ENCODE measurements at places on chromosomes 11 and 22.

DNA sequence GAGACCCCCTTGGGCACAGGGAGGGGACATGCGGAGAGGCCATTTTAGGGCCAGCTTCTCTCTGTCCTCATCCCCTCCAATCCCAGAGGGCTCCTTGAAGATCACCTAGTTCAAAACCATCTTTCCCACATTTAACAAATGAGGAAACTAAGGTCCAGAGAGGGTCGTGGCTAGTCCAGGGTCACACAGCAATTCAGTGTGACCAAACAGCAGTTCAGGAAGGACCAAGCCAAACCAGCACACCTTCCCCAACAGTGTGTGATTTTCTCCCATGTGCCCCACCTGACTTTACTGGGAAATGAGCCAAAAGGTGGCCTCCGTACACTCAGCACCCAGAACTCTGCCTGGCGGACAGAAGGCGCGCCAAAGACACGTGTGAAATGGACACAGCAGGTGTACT is 51.3 kb downstream of the CACNA1I start:
- DNase-seq = no peak

DNA sequence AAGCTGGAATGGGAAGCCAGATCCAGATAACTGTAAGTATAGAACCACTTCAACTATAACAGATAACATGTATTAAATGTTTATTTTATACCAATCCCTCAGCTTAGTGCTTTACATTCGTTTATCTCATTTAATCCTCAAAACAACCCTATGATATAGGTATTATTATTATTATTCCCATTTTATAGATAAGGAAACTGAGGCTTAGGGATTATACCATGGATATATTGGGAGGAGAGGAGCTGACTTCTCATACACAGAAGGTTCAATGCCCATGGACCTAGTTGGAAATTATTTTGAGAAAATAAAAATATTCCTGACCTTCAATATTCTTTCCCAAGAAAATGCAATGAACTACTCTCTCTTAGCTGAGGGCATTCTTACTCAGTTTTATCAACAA is 140.4 kb upstream of the C11orf58 start:
- no peak for DNase-seq

GRCh38 chr11:2186669-2187279 is 15.2 kb upstream of the TH start:
- DNase-seq = no peak

DNA sequence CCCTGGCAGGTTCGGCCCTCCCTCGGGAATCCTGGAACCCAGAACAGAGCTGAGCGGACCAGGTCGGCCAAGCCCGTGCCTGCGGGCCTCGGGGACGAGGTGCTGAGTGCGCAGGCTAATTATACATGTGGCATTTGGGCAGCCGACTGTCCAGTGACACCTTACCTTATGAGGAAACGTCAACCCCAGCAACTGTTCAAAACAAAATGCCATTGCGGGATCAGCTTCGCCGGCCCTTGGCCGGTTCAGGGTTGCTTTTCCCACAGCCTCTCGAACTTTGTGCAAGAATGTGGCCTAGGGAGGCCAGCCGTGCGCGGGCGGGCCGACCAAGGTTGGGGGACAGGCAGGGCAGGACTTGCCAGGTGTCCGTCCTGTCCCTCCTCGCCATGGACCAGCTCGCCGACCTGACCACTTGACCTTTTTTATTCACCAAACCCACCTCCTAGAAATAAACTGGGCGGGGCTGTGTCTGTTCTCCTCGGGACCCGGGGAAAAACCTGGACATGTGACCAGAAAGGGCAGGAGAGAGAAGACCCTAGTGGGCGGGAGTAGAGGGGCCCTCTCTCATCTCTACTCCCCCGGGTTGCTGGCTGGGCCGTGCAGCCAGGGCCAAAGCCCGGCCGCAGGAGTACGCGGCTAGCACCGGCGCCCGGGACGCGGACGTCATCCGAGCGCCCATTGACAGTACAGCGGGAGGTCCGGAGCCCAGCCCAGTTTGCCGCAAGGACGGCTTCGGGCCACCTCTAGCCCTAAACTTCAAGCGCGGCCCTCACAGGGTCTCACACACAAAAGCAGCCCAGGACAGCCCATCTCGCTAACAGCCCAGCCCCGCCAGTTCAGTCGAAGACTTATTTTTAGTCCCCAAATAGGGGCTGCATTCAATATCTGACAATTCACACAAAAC is 134.3 kb upstream of the C11orf58 start:
- no peak for DNase-seq

GRCh38 chr11:100769617-100770016 is 82.5 kb downstream of the ARHGAP42 start:
- no peak for DNase-seq

- no peak for DNase-seq
Observed at GRCh38 chr11:93517611-93518010, 25.6 kb downstream of the SMCO4 start.

GRCh38 chr11:123103326-123103980 is 41.5 kb upstream of the HSPA8 start:
- no peak for DNase-seq

DNA sequence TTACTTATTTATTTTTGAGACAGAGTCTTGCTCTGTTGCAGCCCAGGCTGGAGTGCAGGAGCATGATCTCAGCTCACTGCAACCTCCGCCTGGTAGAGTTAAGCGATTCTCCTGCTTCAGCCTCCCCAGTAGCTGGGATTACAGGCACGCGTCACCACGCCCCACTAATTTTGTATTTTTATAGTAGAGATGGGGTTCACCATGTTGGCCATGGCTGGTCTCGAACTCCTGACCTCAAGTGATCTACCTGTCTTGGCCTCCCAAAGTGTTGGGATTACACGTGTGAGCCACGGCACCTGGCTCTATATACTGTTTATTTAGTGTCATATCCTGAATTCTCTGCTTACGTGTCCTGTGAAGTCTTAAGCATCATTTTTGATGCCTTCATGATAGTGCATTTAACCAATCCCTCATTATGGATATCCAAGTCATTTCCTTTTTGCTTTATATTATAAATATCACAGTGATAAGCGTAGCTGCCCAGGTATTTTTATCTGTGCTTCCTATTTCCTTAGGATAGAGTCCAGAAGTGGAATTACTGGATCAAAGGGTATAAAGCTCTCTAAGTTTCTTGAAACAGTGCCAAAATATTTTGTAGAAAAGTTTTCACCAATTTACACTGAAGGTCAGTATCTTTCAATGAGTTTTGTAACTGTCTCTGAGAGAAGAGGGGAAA is 871 bp upstream of the SIDT2 start:
- no peak for DNase-seq

- no peak for DNase-seq
Observed at GRCh38 chr22:38786631-38787030, 7.3 kb downstream of the DNAL4 start.

DNA sequence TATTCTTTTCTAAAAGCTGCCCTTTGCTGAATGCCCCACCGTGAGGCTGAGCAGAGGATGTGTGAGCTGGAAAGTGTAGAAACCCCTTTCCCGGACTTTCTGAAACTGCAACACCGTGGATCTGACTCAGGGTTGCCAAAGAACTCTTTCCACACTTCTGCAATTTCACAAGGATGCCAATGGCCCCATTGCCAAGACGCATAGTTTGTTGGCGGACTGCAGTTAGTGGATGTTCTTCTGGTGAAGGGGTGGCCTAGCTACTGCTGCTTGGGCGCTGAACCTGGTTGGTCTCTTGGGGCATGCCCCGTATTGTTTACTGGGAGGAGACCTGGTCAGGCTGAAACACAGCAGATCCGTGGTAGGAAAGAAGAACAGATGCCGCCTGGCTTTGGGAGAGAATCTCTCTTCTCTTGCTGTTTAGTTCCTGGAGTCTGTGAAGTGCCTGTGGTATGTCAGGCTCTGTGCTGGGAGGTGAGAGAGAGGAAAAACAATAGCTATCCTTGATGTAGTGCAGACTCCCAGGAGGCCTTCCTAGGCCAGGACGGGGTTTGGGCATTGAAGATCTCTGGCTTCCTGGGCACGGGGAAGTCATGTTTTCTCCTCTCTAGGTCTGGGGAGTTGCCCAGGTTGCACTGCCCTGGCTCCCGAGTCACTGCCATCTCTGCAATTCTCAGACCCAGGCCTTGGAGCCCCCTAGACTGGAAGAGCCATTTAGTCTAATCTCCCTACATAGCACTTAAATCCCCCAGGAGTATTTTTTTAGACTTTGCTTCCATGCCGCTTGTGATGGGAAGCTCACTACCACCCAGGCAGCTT is 26.9 kb downstream of the CD82 start:
- DNase-seq = peak; percentile 22

GRCh38 chr22:39243439-39244135 is 1.2 kb downstream of the PDGFB start:
- no peak for DNase-seq

DNA sequence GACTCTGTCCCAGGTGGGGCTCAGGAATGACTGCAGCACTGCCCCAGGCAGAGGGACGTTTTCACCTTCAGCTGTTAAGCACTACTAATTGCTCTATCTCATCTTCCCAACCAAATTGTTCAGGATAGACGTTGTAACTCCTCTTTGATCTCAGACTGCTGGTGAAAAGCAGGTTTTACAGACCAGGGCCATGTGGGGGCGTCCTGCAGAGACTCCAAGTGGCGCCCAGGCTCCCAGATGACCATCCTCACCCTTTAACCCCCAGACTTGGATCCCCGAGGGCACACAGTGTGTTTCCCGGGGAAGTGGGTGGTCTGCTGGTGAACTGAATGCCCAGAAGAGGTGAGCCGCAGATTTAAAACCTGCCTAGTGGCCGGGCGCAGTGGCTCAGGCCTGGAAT is 23.9 kb downstream of the FADD start:
- no peak for DNase-seq

DNA sequence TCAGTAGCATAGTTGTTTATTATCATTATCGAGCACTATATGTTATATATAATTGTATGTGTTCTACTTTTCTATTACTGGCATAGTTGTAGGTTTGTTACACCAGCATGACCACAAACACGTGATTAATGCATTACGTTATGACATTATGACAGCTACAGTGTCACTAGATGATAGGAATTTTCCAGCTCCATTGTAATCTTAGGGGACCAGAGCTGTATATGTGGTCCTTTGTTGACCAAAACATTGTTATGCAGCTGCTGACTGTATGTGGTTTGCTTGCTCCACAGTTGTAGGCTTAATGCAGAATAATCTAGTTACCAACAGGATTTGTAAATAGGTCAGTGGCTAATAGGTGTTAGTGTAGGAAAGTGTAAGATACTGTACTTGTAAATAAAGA is 66.1 kb downstream of the HSD17B12 start:
- no peak for DNase-seq

DNA sequence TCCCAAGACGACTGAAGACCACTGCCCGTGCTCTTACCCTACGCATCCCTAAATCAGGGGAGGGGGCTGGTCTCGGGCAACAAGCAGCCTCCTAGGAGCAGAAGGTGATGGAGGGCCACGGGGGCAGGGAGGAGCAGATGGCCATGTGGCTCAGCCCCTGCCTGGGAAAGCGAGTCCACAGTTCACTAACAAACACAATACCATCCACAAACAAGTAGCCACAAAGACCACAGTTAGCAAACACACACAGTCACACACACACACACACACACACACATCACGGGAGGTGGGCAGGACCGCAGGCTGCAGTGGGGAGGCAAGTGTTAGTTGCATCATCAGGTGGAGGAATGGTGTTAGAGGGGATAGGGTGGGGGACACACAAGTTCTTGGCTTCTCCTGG is 13.2 kb upstream of the FXYD2 start:
- DNase-seq = no peak

DNA sequence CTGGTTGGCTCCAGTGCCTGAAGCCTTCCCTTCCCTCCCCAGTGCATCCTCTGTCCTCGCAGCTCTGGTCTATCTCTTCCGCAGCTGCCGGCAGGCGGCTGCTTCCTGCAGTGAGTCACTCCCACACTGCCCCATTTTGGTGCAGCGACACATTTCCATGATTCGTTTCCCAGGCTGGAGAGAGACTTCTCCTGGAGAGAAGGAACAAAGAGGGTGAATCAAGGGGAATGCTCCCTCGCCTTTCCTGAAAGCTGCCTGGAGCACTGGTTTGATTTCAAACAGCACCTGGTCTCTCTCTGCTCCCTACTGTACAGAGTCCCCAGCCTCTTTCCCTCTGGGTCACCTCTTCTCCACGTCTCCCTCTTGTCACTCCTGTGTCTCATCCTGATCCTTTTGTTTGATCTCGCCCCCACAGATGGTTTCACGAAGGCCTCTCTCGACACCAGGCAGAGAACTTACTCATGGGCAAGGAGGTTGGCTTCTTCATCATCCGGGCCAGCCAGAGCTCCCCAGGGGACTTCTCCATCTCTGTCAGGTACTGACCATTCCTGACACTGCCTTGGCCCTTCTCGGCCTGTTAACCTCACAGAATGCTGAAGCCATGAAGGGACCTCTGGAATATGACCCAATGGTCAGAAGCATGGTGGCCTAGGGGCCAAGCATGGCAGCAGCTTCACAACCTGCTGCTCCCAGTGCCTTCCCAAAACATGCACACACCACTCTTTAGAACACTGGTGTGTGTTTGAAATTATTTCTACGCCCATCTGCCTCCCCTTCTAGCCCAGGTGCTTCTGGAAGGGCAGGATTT is at the start of gene TMA7B:
TSS of gene TMA7B (plus strand) at position 758 of the 808 bp plus-strand sequence. CDS start 3,978 bp downstream, outside the sequence.
- DNase-seq = no peak

- DNase-seq = peak; percentile 13
Observed at GRCh38 chr11:119709638-119710346, 19.2 kb downstream of the NECTIN1 start.

DNA sequence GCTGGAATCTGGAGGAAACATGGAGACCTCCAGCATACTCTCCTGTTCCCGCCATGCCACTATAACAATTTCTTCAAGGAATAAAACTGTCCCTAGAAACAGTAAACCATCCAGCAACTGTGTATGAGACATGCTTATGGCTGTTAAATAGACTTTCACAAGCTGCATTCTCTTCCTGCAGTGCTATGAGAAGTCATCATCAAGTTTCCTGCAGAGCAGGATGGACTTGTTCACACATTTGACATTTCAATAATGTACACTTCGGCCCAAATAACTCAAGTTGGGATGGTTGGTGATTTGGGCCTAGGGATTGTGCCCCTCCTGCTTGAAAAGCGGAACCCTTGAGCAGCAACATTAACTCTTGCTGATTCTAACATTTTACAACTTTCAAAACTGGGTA is 20.2 kb upstream of the CSF2RB start:
- DNase-seq = no peak

DNA sequence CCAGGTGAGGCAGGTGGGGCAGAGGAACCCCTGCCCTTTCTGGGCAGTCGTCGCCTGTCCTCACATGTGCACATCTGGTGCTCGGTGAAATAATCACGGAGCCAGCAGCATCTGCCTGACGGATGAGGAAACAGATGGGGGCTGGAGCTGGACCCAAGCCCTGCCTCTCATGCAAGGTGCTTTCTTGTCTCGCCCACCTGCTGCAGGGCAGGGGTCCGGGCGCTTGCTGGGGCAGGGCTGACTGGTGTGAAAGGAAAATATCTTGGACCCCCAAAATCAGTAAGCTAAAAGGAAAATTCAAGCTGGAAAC is 3.3 kb downstream of the ALDH3B2 start:
- no peak for DNase-seq

DNA sequence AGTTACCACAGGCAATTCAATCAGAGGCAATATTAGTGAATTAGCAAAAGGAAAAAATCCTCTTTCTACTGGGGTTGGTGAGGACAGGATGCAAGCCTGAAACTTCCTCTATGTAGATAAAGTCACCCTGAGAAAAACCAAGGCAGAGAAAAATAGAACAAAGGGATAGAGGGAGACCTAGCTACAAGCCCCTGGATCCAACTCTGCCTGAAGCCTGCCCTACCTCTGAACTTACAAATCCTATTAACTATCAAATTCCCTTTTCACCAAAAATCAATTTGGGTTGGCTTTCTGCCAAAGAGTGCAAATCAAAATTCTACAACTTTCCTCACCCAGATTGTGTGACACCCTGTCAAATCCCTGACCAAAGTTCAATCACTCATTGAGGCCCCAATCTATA is 161.3 kb downstream of the LARGE1 start:
- DNase-seq = no peak

Measured in hypothalamus (tissue), 51 donors.